ENCODE measurements at places on chromosomes 11 and 22.

DNA sequence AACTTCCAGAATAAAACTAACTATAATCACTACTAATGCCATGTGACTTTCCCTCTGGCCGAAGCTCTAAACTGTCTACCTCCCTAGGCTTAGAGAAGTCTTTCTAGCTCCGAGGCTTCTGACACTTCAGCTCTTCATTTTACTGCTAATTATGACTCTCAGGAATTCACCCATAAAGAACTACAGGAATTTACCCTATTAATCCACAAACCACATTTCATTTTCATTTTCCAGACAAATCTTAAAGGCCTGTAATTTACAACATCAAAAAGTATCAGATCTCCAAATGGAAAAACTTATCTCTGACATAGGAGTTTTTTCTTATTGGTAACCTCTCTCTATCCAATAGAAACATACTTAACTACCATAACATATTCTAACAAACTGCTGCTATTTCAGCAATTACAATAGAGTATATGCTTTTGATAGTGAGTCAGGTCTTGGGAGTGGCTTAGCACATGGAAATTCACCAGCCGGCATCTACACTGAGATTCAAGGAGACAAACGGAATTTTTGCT is 33.4 kb downstream of the MRTFA start:
- DNase-seq, result no peak

- DNase-seq, result no peak
Observed at GRCh38 chr11:5234381-5234834, at the start of gene HBD. TSS of gene HBD (minus strand) at chr11:5234483. CDS start at chr11:5234433, 50 bp downstream.

DNA sequence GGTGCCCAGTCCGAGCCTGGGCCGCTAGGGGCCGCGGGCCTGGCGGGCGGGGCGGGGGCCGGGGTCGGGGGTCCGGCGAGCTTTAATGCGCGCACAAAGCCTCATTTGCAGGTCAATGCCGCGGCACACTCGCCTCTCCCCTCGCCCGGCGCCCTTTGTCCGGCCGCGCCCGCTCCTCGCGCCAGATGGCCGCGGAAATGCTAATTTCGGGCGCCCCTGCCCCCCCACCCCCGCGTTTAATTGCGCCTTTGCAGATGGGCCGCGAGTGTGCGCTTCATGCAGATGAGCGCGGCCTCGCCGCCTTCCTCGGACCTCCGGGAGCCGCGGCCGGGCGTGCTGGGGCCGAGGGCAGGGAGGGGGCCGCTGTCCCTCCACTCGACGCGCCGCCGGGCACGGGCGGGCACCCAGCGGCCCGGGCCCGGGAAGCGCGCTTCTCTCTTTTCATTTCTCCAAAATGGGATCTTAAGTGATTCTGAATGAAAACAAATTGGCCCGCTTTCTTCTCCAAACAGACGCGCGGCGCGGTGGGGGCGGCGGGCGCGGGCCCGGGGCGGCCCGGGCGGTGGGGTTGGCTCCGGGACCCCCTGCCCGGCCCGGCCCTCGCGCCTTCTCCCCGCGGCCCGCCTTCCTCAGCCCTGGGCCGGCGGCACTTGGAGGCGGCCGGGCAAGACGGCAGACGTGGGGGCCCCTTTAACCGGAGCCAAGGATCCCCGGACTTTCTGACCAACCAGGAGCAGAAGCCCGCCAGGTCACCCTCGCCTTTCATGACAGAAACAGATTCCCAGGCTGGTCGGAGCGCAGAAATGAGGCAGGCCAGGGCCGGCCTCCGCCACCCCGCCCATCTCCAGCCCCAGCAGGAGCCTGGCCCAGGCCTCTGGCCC is 22.9 kb downstream of the CDKN1C start:
- no peak for DNase-seq

GRCh38 chr11:3950996-3951660 is 95.7 kb downstream of the STIM1 start:
- DNase-seq, result peak; percentile 45

GRCh38 chr11:12512132-12512531 is 134.8 kb downstream of the PARVA start:
- DNase-seq, result no peak

DNA sequence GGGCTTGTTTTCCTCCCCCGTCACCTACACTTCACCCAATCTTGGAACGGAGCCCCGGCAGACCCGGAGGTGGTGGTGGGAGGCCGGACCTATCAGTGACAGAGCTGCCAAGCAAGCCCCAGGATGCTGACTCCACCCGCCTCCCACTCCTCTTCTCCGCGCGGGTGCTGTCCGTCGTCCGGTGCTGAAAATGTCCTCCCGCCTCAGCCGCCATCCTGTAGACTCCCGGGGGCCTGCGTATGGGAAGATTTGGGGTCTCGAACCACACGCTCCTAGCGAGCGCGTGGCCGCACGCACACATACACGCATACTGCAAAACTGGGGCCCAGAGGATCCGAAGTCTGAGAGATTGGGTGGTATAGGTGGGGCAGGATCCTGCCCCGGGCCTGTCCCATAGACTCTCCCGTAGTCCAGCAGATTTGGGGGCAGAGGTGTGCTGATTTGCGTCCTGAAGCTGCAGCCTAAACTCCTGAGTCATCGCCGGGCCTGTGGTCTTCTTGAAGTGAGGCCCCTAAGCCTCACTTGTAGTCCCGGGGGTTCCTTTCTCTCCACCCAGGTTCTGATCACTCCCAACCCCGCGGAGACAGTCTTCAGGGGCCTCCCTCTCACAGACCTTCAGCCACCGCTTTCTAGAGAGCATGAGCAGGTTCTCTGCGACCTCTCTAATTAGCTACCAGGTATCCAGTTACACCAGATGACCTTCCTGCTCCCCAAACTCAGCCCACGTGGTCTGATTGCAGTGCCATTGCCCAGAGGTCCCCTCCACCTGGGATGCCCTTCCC is 796 bp upstream of the YIF1A start:
- DNase-seq, result peak; percentile 75

DNA sequence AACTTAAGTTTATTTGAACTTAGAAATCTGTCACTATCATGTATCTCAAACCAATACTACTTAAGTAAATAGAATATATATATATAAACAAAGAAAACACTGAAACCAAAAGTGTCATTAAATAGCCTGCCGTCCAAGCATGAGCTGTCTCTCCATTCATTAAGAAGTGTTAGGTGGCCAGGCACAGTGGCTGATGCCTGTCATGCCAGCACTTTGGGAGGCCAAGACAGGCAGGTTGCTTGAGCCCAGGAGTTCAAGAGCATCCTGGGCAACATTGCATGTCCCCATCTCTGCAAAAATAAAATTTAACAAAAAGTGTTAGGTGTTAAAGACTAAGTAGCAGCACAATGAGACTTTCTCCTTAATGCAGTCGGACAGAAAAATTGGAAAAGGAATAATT is 14.0 kb downstream of the CD6 start:
- DNase-seq, result no peak

- DNase-seq, result no peak
Observed at GRCh38 chr11:26958702-26959049, 35.2 kb upstream of the FIBIN start.

DNA sequence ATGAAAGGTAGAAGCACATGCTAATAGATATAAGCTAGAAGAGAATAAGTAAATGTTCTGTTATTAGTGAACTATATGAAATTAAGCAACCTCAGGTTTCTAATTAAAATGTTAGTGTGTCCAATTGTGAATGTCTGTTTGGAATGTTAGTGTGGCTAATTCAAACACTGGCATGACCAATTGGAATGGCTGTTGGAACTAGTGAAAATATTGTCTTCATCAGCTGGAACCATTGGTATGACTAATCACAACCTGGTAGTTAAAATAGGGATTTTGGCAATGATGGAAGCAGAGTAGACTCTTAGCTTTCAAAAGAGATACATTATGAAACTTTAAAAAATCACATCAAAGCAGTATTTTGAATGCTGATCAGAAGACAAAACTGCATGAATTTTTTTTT is 66.8 kb downstream of the CYB5R2 start:
- no peak for DNase-seq

DNA sequence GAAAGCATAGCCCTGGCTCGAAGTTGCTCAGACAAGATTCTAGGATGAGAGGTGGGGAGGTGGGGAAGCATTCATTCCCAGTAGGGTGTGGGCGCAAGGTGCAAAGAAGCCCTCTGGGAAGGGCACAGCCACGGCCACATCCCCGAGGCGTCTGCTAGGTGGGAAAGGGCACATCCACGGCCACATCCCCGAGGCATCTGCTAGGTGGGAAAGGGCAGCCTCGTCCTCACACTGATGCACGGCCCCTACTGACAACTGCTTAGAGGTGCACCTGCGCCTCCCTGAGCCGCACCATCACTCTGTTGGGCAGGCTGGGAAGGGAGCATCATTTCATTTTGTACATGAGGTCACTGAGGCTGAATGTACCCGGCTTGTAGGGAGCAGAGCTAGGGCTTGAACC is 94.6 kb upstream of the PITPNB start:
- no peak for DNase-seq

GRCh38 chr11:87832211-87832610 is 343.0 kb downstream of the RAB38 start:
- no peak for DNase-seq

DNA sequence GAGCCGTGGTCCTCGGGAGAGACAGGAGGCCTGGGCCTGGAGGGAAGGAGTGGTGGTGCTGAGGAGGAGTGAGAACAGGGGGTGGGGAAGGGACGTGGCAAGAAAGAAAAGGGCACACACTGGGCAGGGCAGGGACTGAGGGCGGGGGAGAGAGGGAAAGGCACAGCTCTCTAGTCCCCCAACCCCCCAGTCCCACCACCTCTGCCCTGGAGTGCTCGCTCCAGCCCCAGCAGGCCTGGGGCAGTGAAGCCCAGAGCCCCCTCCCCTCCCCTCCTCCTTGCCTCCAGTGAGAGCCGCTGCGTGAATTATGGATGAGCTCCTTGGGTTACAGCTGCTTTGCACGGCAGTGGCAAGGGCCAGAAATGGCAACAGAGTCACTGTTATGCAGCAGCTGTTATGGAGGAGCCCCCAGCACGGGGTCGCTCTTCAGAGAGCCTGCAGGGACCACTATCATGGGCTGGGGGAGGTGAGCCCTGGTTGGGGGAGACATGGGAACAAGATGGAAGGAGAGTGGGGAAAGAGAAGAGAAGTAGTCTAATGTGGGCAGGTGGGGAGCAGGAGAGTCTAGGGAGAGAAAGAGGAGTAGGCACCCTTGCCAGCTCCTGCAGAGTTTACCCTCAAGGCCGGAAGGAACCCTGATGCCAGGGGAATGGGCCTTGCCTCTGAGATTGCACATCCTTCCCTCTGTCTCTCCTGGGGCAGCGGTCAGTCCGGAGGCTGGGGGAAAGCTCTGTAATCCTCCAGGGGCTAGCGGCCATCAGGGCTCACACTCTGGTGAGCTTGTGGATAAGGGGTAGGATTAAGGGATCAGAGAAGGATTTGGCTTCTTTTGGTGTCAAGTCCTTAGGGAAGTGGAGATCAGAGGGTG is 3.6 kb downstream of the RTN4RL2 start:
- DNase-seq, result no peak

- DNase-seq, result peak; percentile 16
Observed at GRCh38 chr11:11036848-11037732, 179.2 kb upstream of the ZBED5 start.

DNA sequence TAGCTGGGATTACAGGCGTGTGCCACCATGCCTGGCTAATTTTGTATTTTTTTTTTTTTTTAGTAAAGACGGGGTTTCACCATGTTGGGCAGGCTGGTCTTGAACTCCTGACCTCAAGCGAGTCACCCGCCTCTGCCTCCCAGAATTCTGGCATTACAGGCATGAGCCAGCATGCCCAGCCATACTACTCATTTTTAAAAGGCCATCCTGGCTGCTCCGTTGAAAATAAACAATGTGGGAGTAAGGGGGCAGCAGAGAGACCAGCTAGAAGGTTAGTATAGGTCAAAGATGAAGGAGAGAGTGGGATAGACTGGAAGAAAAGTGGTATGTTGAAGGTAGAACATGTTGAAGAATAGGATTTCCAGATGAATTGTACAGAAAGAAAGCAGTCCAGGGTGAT is 17.6 kb upstream of the LIN7C start:
- DNase-seq, result no peak

- DNase-seq, result no peak
Observed at GRCh38 chr11:62242021-62242420, at the start of gene SCGB1D2. TSS of gene SCGB1D2 (plus strand) at chr11:62242239. CDS start at chr11:62242308, 69 bp downstream.

- DNase-seq, result no peak
Observed at GRCh38 chr11:65576867-65577755, 1.3 kb downstream of the EHBP1L1 start.

DNA sequence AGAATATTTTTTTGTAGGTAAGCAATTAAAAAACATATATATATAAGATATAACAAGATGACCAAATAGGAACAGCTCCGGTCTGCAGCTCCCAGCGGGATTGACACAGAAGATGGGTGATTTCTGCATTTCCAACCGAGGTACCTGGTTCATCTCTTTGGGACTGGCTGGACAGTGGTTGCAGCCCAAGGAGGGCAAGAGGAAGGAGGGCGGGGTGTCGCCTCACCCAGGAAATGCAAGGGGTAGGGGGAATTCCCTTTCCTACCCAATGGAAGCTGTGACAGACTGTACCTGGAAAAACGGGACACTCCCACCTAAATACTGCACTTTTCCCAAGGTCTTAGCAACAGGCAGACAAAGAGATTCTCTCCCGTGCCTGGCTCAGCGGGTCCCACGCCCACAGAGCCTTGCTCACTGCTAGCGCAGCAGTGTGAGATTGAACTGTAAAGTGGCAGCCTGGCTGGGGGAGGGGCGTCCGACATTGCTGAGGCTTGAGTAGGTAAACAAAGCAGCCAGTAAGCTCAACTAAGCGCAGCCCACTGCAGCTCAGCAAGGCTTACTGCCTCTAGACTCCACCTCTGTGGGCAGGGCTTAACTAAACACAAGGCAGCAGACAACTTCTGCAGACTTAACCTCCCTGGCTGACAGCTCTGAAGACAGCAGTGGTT is 163.8 kb downstream of the CWF19L2 start:
- DNase-seq, result no peak

DNA sequence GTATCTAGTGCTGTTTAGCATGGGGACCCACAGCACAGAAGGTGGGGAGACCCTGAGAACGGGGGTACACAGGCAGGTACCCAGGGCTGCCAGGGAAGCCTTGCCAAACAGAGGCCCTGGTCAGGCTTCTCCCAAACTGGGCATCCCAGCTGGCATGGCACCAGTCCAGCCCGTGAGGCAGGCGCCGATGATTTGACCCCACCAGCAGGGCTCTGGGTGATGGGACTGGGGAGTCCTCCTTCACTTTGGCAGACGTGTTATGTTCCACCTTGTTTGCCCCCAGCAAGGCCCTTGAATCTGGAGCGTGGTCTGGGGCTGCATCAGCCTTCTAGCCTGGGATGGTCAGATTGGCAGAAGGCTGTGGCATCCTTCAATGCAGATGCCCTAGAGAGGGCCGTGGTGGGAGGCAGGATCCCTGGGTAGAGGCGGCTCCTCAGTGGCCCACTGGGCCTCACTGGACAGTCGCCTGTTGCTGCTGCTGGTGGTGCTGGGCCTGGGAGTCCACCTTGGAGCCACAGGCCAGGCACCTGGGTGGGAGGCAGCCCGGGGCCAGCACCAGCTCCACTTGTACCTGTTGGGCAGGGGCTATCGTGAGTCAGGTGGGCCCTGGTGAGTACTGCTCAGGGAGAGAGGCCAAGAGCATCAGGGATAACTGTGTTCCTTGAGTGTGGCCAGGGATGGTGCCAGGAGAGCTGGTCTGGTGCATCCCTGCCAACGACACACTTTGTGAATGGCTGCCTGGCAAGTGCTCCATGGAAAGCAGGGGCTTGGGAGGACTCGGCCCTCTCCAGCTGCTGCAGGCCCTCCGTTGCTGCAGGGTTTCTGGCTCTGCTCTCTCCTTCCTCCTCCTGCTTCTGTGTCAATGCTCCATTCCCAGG is 3.3 kb downstream of the ADORA2A start:
- no peak for DNase-seq
